Stimulated activated CD4-positive, alpha-beta T cell treated with anti-CD3 and anti-CD28 coated beads, Interleukin-15, amount 100 ng/mL, for 24 hours (primary cell): ENCODE measurements at places on chromosomes 3 and 15.

DNA sequence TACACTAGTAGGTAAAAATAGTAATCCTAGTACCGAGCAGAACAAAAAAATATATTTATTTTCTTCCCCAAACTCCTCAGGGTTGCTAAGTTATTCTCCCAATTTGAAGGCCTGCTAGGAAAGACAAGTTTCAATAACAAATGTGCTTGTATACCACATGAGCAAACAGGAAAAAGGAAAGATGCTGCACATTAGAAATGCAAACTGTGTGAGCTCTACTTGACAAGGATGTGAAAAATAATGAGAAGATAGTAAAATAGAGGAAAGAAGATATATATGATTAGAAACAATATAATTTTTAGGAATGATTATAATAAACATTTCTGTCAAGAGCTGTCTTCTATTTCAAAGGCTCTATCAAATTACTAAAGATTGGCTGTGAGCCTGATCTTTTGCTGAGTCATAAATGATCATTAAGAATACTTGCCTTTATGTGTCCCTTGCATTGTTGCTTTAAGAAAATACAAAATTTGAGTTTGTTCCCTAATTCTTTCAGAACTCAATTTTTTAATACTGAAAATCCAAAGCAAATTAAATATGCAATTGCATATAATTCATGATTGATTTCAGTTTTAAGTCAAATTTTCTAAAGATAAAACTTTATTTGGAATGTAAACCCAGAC, 174.2 kb downstream of the NEK10 start:
- no peak for DNase-seq

DNA sequence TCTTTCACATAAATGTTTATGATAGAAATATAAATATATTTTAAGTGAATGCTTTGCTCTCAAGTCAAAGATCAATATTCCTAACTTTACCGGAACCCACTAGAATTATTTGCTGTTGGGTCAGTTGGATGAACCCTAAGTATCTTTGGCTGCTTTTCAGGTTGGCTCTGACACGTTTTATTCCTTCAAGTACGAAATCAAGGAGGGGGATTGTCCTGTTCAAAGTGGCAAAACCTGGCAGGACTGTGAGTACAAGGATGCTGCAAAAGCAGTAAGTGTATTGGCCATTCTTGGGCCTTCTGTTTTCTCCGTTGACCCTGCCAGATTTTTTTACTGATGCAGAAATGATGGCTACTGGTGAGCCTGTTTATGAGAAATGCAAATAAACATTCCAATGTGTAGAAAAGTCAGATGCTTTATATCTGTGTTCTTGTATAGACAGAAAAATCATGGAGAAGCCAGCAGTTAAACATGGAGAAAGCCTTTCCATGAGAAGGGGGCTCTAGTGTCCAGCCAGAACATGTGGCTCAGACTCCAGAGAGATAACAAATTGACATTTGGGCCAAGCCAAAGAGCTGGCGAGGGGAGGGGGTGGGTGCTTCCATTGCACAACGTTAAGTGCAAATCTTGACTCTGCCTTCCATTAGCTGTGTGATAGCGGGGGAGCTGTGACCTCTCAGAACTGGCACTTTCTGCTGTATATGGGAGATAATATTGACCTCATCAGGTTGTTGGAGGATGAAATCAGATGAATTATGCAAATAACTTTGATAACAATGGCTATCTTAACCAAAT, 3.0 kb downstream of the KNG1 start:
- DNase-seq, result no peak

DNA sequence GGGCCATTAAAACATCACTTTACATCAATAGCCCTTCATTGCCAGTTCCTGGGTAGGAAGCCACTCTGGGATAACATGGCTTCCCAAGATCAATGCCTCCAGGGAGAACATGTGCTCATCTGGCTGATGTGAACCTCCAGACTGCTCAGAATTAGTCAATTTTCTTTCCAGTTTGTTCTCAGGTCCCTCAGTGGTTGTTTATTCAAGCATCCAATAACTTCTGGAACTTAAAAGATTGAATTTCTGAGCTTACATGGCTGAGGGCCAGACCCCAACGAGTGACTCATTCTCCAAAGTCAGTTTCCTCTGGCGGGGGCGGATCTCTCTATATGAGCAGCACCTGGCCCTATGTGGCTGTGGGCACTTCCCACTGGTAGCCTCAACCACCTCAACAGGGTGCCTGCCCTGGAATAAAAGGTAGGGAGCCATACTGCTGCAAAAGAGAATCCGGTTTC, 34.0 kb downstream of the LYZL4 start:
- peak; percentile 76 for DNase-seq

DNA sequence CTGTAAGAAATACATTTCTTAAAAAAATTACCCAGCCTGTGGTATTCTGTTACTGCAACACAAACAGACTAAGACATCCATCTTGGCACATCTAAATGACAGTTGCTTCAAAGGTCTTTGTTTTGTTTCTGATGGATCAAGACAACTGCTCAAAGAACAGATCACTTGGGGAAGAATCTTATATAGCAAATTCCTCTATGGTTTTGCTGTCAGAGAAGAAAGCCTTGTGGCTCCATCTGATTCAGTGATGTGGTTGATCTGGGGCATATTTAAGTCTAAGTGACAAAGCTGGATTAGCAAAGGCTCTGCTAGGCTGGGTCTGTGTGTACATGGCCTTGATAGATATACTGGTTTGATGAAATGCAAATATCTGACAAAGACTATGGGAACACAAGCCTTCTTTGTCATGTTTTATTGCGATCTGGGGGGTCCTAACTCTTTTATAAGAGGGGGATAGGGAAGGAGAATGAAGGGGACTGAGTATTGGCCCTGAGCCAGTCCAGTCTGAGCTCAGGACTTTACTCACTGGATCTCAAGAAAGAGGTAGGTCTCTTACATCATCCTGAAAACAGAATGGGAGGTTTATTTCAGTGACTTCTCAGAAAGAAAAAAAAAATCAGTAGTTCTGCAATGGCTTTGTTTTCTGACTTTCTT, 14.3 kb upstream of the LIMD1 start:
- no peak for DNase-seq

DNA sequence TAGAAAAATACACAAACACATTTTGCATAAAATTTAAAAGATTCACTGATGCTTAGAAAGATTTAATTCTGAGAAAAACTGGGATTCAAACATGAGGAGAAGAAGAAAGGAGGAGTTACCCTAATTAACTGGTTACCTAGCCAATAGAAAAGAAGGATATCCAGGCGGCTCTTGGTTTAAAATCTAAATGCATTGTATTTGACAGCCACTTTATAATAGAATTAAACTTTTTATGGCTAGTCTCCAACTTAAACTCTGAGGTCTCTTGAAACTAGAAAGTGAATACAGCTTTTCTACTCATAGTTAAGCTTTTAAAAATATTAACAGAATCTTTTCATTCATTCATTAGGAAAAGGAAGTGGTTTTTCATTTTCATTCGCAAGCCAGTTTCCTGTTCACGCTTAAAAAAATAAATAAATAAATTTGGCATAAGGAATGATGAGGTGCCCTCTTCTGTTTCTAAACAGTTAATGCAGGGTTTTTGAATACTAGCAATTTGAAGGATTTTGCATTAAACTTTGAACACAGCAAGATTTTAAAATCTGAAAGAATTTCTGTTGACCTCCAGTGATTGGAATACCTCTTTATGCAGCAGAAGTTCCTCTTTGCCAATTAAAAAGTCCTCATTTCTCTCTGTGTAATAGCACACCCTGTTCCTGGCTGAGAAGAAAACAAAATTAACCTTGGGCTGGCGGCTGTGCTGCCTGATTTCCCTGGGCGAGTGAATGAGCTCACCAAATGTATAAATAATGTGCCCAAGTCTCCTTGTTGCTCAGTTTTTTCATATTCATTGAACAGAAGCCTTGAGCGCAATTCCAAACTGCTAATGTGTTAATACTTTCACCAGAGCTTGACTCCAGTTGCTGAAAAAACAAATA, 105.1 kb downstream of the ZMAT3 start:
- DNase-seq, result no peak

DNA sequence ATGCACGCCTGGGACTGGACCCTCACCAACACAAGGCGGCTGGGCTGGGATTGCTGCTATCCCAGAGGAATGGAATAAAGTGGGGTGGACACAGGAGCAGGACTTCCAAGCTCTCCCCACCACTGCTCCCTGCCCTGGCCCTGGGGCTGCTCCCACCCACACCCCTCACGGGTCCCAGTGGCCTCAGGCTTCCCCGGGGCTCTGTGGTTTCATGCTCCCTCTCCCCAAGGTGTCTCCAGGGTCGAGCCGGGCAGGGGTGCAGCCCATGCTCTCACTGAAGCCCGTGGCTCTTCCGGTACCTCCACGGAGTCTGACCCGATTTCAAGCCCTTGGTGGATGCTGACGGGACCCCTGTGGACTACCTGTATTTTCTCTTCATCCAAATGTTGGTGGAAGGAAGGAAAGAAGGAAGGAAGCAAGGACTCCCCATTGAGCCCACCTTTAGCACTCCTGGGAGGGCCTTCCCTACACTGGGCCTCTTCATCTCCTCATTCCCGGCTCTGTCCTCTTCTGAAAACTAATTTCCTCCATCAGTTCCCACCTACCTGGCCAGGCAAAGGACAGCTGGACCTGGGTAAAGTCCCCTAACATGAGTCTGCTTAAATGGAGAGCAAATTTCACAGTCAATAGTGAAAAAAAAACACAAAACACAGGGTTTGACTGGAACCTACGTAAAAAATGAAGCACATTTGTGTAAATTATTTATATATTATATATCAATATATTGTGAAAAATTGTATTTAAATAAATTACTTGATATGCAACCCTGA, 44.0 kb upstream of the PCSK6 start:
- no peak for DNase-seq

- no peak for DNase-seq
Measured at GRCh38 chr3:146542978-146543377, 1.4 kb downstream of the PLSCR1 start.
